ENCODE measurements at places on chromosomes 16 and 17.

DNA sequence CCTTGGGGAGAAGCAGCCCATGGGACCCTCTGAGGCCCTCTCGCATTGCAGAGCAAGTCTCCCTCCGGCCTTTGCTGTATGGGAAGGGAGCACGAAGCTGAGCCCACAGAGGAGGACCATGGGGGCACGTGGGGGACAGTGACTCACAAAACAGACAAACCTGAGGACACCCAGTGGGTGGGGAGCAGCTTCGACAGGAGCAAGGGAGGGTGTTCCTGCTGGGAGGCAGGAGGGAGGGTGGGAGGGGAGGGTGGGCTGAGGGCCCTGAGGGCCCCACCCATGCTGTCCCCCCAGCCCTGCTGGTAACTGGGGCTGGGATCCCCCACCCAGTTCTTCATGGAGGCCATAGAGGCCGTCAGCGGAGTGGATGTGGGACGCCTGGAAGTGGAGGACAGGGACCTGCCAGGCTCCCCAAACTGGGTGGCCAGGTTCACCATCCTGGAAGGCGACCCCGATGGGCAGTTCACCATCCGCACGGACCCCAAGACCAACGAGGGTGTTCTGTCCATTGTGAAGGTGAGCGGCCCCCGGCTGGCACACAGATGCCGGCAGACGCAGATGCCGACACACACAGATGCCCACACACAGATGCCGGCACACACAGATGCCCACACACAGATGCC lies 12.5 kb downstream of the SLC22A31 start:
- no peak for DNase-seq

DNA sequence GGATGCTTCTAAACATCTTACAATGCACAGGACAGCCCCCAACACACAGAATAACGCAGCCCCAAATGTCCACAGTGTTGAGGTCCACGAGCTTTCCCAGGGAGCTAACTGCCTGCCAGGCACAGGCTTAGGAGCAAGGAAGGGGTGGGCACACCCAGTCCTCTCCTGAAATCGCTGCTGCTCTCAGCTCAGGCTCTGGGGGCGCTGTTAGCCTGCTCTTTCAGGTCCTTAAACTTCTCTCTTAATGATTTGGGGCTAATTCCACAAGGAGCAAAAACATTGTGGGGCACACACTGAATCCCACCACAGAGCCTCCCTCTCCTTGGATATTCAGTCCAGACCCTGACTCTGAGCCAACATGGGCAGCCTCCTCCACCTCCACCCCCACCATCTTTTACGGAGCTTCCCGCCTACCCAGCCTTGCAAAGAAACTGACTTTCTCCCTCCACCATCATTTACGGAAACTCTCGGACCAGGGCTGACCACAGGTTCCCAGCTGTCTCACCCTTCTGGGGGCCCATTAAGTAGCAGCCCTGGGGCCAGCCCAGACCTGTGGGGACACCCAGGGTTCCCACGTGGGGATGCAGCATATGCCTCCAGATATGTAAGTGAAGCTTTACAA lies 1.1 kb downstream of the CD300H start:
- DNase-seq: peak; percentile 14

DNA sequence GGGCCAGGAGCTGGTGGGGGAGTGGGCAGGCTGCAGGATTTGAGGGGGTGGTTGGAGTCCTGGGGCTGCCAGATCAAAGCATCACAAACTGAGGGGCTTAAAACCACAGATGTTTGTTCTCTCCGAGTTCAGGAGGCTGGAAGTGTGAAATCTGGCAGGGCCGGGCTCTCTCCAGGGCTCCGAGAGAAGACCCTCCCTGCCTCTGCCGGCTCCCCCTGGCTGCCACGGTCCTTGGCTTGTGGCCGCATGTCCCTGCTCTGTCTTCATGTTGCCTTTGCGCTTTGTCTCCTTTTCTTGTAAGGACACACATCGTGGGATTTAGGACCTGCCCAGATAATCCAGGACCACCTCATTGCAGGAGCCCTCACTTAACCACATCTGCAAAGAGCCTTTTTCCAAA lies 139.8 kb upstream of the GSE1 start:
- DNase-seq: no peak

- no peak for DNase-seq
Measured at GRCh38 chr16:4847774-4848587, 700 bp downstream of the UBN1 start.

GRCh38 chr16:1057252-1057932 lies 15.2 kb upstream of the SSTR5 start:
- no peak for DNase-seq

DNA sequence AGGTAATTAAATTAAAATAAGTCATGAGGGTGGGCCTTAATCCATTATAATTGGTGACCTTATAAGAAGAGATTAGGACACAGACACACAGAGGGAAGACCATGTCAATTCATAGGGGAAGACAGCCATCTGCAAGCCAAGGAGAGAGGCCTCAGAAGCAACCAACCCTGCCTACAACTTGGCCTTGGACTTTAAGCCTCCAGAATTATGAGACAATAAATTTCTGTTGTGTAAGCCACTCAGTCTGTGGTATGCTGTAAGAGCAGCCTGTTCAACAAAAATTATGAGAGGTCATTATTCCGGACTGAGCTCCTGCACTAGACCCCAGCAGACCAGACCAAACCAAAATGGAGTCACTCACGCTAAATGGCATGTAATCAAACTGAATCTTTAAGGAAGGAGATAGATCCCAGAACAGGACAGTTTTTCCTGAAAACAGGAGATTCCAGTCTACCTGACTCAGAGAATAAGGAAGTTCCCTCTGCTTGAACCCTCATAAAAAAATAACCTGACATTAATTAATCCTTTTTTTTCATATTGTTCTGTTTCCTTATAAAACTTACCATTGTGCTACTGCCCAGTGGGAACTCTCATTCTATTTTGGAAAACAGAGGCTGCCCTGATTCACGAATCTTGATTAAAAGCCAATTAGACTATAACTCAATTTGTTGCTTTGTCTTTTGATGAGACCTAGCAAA lies 74.3 kb downstream of the DNAH3 start:
- DNase-seq: no peak

DNA sequence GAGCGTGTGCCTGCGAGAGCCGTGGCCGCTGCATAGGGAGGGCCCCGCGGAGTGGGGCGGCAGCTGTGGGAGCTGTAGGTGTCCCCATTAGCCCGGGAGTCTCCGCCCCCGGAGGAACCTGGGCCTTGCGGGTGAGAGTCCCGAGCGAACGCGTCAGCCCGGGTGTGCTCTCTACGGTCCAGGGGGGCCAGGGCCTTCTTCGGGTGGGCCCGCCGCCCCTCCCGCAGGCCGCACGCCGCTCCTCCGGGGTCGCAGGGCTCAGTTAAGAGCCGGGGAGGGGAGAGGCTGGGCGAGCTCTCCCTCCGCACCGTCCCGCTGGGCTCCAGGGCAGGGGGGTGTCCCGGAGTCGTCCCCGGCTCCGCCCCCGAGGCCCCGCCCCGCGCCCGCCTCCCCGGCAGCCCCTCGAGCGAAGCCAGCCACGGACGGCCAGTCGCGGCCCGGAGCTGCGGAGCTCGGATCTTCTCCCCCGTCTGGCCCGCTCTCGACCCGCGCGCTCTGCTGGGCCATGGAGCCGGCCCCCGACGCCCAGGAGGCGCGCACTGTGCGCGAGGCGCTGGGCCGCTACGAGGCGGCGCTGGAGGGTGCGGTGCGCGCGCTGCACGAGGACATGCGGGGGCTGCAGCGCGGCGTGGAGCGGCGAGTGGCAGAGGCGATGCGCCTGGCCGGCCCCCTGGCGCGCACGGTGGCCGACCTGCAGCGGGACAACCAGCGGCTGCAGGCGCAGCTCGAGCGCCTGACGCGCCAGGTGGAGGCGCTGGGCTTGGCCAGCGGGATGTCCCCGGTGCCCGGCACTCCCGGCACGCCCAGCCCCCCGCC lies at the start of gene SMTNL2:
SMTNL2 (plus strand) TSS at position 429 of the 816 bp plus-strand sequence; CDS start at position 506, 77 bp downstream.
- DNase-seq: no peak

GRCh38 chr17:54381482-54381881 lies 519.2 kb upstream of the TOM1L1 start:
- DNase-seq: no peak

DNA sequence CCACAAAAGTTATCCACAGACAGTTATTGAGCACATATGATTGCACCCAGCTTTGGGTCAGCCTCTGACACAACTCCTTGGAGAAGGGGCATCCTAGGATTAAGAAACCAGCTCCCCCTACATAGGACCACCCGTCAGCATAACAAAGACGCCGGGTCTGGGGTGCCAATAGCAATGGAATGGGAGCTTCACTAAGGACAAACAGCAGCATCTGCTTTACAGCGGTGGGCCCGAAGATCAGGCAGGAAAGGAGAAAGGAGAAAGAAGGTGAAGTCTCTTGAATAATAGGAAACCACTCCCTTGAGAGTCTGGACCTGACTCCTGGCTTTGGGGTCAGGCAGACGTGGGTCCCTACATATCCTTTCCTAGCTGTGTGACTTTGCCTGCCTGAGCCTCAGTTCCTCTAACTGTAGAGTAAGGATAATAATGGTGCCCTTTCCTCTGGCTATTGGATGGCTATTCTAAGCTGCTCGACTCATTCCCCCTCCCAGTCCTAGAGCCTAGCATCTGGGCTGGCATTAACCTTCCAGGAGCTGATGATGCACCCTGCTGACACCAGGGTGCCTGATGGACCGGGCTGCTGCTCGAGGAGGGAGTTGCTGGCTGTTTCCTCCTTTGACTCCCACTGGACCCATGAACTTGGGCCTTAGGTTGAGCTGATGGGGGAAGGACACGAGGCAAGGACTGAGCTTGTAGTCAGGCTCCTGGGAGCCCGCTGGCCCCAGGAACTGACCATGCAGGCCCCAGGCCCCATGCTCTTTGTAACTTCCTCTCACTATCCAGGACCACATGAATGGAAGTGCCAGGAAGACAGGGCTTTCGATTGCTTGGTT lies 94.2 kb downstream of the C16orf78 start:
- no peak for DNase-seq

All from SHP77 treated with DMSO at 0.1 percent for 48 hours (cell line).